Calu3 (cell line): ENCODE measurements at places on chromosomes 2 and 18.

- DNase-seq: no peak
Measured at GRCh38 chr2:64128943-64129391, 15.3 kb downstream of the PELI1 start.

GRCh38 chr18:37873416-37873815, 307.8 kb upstream of the CELF4 start:
- DNase-seq: no peak

- no peak for DNase-seq
Measured at GRCh38 chr18:65822826-65823225, 72.0 kb downstream of the CDH7 start.

DNA sequence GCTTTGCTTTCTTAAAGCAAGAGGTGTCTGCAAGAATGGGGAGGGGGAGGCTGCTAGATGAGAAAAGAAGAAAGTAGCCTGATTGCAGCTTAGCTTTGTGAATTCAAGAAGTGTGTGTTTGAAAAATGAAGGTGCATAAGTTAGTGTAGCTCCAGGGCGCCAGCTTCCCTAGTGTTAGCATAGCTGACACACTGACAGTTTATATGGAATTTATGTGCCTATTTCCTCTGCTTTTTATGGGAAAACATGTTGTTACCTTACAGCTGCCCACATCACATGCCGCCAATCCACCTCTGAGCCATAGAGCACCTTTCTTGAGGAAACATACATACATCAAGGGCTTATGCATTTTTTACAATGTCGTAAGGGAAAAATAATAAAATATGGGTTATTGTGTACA, 536.4 kb upstream of the PIK3C3 start:
- no peak for DNase-seq

- DNase-seq: peak; percentile 76
Measured at GRCh38 chr2:205776139-205776538, 93.8 kb downstream of the NRP2 start.

DNA sequence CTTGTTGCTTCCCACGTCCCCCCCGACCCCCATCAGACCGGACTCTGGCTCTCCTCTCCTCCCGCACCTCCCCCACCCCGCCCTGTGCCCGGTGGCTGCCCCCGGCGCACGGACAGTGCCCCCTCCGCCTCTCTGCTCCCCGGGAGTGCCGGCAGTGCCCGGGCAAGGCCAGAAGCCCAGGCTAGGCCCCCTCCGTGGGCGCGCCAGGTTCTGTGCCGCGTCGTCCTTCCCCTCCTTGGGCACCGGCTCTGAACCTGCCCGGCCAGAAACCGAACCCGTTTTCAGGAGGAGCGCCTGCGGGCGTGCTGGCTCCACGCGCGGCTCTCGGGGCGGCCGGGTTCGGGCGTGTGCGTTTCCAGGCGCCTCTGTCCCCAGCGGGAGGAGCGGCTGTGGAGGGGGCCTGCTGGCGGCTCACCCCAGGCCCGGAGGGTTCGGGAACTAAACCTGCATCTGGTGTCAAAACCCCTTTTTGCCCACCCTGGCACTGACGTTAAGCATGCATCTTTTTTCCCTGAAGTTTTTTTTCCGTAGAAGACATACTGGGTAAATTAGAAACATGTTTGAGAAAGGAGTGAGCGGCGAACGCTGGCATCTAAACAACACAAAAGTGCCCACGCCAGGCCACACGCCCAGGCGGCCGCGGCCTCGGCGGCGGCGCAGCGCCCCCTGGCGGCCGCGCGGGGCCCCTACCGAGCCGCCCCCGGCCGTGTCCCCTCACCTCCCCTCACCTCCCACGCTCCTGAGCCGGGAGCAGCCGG, 123.9 kb upstream of the SLC1A4 start:
- DNase-seq: peak; percentile 63

DNA sequence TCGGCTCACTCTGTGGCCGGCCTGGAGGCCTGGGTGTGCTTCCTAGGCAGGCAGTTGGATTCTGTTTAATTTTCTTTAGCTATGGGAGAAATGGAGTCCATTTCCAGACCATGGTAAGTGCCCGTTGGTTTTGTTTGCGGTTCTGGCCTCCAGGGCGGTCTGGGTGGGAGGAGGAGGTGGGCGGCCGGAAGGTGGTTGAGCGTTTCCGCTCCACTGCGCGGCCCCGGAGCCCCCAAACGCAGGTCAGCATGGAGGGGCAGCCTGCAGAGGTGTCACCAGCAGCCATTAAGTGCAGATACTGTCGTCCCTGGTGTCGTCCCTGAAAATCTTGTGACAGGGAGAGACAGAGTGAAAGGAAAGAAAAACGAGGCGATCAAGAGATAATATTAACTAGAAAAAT, 303.9 kb downstream of the GBX2 start:
- no peak for DNase-seq

DNA sequence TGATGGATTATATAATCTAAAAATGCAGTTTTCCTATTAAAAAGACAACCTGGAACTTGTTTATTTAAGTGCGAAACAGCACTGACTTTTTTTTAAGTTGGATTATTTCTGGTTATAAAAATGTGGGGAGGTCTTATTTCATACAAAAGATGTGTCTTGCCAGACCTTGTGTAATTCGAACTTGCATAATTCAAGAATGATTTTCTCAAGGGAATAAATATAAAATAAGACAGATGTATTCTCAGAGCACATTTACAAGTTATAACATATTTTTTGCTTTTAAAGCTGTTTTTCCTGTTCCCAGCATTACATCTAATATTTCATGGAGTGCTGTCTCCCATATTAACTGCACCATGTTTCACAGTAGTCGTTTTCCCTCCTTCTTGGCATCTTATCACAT, 263.1 kb downstream of the CDH20 start:
- no peak for DNase-seq

DNA sequence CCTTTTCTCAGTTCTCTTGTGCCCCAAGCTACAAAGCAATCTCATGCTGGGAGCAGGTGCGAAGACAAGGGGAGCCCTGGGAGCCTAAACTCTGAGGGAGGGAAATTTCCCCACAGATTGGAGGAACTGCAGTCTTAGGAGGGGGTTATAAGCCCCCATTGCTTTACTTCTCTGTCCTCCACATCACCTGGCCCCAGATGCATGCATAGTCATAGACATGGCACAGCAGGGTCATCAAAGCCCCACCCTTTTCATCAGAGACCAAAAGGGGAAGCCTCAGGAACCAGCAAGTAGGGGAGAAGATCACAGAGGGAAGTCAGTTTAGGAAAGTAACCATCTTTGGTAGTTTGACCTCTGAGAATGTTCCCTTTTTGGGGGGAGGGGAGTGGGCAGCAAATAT, 33.7 kb downstream of the LANCL1 start:
- no peak for DNase-seq

- no peak for DNase-seq
Measured at GRCh38 chr2:33681364-33681757, 82.3 kb upstream of the FAM98A start.

DNA sequence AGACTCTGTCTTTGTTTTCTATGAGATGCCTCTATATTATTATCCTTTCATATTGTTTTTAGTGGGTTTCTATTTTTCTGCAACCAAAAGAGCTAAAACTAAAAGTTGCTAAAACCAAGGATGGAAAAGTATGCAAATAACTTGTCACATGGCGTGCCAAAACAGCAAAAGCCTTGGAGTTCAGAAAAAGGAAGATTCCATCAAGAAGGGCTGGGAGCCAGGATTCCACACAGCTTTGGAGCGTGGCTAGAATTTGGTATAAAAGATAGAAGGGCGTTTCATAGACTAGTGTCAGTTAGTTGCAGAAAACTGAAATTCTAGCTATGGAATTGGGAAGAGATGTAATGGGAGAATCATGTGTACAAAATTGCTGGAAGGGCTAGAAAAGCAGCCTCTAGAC, 4.1 kb downstream of the SCYGR1 start:
- no peak for DNase-seq

DNA sequence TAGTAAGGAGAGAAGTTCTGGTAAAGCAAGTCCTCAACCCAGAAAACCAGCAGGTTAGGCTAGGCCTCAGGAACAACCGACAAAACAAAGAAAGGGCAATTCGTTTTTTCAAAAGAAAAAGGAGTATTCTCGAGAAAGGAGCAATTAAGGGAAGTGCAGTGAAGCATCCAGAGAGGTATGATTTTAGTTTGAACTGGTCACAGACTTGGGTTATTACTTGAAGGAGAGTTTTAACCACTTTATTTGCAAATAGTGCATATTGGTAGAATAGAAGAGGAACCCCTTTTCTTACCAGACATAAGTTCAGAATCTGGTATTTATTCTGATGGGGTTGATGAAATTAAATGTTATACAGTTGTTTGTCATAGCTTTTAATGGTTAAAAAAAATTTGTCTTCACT, 110.0 kb upstream of the GCFC2 start:
- DNase-seq: no peak

GRCh38 chr2:191190861-191191552, 40.2 kb upstream of the STAT4 start:
- DNase-seq: no peak

DNA sequence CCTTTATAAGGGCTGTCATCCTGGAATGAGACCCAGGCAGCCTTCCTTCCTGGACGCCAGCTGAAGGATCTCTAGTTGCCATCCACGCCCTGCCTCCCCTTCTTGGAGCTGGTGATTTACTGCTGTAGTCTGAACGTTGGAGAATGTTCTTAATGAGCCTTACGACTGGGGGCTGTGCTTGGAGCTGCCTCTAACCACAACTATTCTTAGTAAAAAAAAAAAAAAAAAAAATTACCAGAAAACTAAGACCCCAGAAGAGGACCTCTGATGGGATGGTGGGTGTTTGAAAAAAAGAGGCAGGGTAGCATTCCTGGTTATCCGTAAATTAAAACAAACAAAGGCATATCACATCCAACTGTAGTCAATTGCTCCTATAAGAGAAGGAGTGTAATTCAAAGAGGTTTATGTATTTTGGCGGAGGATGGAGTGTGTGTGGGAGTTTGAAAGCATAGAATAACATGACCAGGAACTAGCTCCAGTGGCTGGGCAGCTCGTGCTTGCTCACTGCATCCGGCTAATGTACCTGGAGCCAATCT, 105.4 kb downstream of the QPCT start:
- DNase-seq: no peak

GRCh38 chr2:73111073-73112025, 1.4 kb downstream of the RAB11FIP5 start:
- peak; percentile 53 for DNase-seq

GRCh38 chr2:10329880-10330699, 27.4 kb downstream of the HPCAL1 start:
- DNase-seq: peak; percentile 48

GRCh38 chr2:3256605-3257004, 121.0 kb downstream of the EIPR1 start:
- DNase-seq: no peak

DNA sequence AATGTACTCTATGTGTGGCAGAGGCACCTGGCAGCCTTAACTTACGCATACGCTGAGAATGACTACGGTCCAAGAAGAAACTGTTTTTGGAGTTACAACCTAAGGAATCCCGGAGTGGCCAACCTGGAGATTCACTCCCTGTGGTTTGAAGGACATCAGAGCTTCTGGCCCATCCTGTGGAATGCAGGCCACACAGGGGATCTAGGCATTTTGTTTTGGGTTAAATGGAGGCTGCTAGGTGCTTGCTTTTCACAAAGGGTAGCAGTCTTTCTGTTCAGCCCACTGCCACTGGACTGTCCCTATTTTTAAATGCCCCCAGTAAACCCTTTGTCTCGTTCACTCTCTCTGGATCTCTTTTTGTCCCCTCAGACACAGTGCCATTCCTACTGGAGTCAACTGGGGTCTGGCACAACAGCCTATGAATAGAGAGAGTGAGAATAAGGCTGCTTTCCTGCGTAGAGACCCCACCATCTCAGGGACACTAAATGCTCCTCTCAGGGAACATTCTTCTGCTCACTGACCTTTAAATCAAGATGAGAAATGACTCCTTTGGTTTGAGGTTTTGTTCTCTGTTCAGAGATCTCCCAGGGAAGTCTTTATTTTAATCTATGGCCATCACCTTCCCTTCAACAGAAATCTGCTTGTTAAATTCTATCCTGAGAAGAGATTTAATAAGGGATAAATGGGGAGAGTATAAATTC, 124.9 kb downstream of the B3GNT2 start:
- DNase-seq: no peak

DNA sequence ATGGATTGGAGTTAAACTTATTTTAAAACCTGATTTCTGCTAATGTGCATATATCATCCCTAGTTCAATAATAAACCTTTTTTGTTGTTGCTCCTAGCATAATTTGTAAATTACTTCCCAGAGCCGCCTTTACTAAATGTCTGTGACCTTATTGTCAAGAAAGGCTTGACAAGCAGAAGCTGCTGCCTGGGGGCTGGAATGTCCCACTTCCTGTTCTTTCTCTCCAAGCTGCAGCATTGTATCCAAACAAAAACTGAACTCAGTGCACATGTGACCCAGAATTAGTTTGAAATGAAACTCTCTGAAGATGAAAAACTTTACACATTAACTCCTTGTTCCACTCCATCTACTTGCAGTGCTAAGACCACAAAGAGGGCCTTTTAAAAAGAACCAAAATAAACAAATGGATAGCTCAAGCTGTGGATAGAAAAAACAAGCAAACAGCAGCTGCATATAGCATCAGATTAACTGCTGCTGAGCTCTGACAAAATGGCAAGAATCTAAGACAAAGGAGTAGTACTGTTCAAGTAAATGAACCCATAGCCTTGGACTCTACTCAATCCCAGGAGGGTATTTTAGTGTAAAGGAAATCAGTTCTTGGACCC, 99.8 kb upstream of the NEUROD1 start:
- DNase-seq: peak; percentile 31

DNA sequence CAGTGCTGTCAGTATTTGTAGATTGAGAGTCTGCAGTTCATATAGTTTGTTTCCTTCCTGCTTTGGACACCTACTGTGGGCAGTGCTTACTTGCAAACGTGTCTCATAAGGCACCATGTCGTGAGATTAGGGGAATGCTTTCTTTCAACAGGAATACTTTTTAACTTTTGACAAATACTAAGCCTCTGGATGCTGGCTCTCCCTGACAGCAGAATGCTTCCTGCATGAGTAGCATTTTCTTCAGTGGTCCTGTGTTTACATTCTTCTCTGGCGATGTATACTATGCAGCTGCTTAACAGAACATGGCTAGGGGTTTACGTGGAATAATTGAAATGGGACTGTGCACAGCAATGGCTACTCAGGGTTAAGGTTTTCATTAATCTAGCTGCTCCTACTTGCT, 807.5 kb downstream of the MBD2 start:
- DNase-seq: no peak

DNA sequence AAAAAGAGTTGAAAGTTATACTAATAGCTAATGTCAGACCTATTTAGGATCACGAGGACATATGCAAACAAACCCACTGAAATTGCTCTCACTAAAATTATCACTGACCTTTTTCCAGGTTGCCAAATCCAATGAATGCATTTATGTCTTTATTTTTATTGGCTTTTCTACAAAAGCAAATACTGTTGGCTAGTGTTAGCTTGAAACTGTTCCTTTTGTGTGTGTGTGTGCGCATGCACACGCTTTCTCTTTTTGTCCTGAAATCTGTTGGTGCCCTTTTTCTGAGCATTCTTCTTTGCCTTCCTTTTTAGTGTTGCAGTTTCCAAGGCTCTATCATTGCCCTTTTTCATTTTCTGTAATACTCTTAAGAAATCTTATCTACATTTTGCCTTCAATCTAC, 1269.2 kb downstream of the LRP1B start:
- no peak for DNase-seq
